ENCODE measurements at places on chromosomes 13 and 19.

DNA sequence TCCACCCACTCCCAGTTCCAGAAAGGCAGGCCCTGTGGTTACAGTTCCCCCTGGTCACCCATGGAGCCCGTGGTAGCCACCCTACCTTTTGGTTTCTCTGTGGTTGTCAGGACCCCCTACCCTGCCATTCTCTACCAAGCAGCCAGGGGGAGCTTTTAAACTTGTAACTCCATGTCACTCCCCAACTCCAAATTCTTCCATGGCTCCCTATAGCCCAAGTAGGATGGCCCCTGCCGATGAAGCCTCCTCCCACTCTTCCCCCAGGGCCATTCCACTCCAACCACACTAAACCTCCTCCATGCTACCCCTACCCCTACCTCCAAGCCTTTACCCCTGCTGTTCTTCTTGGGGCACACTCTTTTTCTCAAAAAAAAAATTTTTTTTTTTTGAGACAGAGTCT is 2.2 kb downstream of the S1PR2 start:
- DNase-seq: no peak

- DNase-seq: no peak
Measured at GRCh38 chr13:29499506-29500165, 95.9 kb downstream of the SLC7A1 start.

DNA sequence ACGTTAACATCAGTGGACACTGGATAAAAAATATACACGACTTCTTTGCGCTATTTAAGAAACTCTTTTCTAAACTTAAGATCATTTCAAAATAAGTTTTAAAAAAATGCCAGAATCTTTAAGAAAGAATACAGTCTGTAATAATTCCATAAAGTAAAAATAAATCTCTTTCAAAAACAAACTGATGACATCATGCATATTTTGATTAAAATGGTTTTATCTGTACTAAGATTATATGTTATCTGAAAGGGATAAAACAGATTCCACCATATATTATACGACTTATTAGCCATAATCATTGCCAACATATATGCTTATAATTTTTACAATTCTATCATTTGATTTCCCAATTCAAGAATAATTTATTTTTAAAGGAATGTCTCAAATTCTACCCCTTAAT is 15.3 kb upstream of the ELF1 start:
- no peak for DNase-seq

DNA sequence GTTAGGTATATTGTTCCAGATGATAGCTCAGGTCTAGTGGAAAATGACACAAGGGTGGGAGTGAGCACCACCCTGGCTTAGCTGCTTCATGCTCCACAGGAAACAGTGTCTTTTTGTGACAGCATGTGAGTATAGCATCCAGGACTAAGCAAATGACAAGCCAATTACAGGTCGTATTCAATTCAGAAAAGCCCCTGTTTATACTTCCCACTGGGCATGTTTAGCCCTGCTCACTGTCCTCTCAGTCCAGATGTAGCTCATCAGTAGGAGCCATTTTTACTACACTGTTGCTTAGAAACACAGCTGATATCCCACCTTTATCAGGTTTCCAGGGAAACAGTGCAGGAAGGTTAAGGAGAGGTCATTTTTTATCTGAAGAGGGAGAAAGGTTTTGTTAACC is 8.0 kb downstream of the ABHD13 start:
- no peak for DNase-seq

DNA sequence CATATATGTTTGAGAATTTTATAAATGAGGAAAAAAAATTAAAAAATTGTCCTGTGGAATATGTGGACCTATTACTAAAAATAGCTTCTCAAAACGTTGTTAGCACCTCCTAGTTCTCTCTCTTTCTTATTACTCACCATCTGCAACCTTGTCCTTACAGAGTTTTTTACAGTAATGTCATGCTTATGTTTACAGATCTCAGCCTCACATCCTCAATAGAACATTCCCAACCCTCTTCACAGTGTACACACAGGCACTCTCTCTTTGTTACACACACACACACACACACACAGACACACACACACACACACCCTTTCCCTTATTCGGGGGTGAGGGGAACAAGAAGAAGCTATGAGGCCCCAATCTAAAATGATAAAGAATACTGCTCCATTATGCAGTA is 197.7 kb downstream of the SLITRK6 start:
- no peak for DNase-seq

DNA sequence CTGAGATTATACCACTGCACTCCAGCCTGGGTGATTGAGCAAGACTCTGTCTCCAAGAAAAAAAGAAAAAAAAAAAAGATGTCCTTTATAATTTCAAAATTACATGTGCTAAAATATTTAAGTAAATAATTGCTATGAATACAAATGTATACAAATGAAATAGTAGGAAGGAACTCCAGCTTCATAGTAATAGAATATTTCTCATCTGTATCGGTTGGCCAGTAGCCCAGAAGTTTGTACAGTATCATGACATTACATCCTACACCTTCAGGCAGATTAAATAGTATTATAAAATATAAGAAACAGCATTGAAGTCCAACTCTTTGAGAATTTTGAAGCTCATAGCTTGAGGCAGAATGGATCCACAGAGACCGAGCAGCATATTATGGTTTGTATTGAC is 36.5 kb upstream of the CLDN10 start:
- DNase-seq: no peak

DNA sequence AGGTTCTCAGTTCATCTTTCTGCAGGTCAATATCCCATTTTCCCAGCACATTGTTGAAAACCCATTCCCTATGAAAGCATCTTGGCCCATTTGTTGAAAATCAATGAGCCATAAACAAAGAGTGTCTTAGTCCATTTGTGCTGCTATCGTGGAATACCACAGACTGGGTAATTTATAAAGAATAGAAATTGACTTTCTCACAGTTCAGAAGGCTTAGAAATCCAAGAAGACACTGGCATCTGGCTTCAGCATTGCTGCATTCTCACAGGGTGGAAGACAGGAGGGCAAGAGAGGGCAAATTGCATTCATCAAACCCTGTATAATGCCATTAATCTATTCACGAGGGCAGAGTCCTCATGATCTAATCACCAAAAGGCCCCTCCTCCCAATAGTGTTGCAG is 34.1 kb downstream of the ZNF823 start:
- DNase-seq: no peak

DNA sequence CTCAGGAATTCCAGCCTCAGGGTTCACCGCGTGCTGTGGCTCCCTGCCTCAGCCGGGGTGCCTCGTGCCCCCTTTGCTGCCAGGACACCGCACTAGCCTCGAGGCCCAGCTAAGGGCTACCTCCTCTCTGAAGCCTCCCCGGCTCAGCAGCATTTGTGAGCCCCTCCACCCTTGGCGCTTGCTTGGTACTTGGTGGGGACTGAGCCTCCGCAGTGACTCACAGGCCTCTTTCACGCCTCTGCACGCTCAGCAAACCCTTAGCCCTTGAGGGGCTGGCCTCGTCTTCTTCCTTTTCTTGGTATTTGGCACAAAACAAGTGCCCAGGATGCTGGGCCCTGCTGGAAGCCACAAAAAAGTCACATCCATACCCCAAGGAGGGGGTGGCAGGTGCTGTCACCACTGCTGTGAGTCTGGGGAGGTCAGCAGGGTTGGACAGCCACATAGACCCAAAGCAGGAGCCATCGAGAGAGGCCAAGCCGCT is 85.4 kb upstream of the TM9SF2 start:
- DNase-seq: no peak

DNA sequence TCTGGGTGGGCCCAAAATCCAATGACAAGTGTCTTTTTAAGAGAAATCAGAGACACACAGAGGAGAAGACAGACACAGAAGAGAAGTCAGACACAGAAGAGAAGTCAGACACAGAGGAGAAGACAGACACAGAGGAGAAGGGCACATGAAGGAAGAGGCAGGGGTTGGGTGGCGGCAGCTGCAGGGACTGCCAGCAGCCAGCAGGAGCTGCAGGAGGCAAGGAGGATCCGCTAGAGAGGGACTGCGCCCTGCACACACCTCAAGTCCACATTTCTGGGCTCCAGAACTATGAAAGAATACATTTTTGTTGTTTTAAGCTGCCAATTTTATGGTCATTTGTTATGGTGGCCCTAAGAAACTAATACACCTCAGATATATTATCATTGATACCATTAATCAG is 140.6 kb downstream of the ZIC5 start:
- DNase-seq: no peak

- no peak for DNase-seq
Measured at GRCh38 chr19:47141695-47142094, 11.1 kb downstream of the SAE1 start.

DNA sequence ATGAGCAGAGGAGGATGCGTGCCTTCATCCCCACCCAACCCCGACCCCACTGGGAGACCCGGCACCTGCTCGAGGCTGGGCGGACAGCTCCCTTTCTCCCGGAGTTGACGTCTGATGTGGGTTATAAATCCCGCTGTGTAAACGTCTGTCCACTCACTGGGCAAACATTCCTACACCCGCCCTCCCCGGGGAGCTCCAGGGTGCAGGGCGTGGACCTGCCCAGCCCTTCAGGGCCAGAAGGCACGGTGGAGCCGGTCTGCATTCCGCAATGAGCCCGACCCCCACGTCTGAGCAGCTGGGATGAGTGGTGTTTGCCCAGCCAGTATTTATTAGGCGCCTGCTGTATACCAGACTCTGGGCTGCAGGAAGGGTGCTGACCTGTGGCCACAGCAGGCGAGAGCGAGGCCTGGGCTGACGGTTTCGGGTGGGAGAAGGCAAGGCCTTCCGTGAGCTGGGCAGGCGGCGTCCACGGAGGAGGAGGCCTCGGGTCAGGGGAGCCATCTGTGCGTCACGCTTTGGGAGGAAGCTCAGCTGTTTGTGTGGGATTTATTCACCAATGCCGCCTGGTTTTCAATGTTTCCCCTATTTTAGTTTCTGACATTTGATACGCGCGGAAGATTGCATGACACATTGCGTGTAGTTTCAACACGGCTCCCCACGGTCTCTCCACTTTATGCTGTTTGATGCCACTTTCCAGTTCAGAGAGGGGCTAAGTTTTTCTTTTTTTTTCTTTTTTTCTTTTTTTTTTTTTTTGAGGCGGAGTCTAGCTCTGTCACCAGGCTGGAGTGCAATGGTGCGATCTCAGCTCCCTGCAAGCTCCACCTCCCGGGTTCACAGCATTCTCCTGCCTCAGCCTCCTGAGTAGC is 2.0 kb downstream of the MISP start:
- no peak for DNase-seq

GRCh38 chr19:45253396-45254027 is 2.4 kb downstream of the MARK4 start:
- no peak for DNase-seq

- no peak for DNase-seq
Measured at GRCh38 chr13:98923641-98924397, 54.0 kb downstream of the DOCK9 start.

DNA sequence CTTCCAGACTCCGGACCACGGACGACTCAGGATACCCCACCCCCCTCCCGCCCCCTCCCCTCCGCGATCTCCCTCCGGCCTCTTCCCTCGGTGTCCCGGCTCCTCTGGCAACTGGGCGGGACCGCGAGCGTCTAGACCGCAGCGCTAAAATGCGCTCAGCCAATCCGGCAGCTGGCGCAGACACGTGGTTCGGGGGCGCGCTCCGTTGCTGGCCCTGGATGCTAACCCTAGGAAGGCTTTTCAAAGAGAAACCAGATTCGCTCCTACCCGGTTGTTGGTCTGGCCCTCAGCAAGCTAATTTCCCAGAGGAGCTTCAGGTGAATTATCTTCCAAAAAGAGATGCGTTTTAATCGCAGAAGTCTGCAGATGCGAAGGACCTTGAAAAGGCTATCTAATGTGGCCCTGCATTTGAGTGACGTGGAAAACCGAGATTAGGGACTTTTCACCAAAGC is at the start of gene DZIP1:
TSS of gene DZIP1 (minus strand) at position 106 of the 452 bp plus-strand sequence. CDS start 2,677 bp downstream, outside the sequence.
- DNase-seq: no peak

DNA sequence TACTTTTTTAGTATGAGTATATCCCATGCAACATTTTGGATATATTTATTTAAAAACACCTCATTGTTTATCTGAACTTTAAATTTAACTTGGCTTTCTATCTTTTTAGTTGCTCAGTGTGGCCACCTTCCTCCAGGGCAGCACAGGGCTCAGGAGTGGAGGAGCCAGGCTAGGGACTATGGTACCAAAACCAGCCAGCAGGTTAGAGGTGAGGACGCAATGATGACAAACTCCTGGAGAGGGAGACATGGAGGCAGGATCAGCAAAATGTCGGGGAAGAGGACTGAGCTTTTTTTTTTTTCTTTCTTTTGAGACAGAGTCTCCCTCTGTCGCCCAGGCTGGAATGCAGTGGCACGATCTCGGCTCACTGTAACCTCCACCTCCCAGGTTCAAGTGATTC is 29.6 kb upstream of the CALM3 start:
- DNase-seq: no peak

DNA sequence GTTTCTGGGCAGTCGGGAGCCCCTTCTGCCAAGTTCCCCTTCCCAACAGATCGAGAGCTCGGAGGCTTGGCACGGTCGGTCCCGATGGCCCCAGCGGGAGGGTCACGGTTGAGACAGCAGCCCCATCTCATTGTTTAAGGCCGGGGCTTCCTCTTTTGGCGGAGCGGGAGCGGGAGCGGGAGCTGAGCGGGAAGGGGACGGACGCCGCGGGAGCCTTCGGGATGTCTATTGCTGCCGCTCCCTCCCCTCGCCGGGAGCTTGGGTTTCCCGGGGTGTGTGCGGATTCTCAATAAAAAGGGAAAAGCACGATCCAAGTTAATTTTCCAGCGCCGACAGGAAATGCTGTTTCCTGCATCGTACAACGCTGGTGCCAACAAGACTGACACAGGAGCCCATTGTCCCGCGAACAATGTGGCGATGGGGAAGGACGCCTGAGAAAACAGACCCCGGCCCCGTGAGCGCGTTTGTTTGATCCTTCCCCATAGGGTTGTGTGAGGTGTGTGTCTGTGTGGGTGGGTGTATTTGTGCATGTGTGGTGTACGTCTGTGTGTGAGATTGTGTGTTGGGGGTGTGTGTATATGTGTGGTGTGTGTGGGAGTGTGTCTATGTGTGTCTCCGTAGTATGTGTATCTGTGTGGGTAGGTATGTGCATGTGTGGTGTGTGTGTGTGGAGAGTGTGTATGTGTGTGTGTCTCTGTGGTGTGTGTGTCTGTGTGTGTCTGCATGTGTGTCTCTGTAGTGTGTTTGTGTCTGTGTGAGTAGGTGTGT is 36.3 kb upstream of the FLT1 start:
- DNase-seq: no peak

GRCh38 chr19:8184274-8184673 is 24.9 kb upstream of the CERS4 start:
- DNase-seq: no peak

- DNase-seq: no peak
Measured at GRCh38 chr19:13693889-13694288, 70.4 kb upstream of the MRI1 start.

GRCh38 chr13:47955836-47956235 is 45.2 kb downstream of the SUCLA2 start:
- DNase-seq: no peak

DNA sequence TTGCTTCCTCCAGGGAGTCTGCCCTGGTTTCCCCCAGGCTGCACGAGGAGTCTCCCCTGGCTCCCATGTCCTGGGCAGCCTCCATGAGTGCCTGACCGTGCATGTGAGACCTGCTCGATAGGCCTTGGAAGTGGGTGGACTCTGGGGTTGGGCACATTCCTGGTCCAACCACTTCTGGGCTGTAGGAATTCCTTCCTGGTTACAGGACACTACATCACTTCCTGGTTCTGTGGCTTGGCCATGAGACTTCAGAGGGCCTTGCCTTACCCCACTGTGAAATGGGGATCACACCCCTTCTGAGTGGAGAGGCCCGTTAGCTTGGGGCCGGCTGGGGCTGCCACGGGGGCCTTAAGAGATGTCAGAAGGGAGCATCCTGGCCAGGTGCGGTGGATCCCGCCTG is 4.0 kb upstream of the ZNF628 start:
- no peak for DNase-seq

- DNase-seq: no peak
Measured at GRCh38 chr13:45156565-45157361, 36.5 kb downstream of the GTF2F2 start.

- no peak for DNase-seq
Measured at GRCh38 chr13:93480553-93481106, 254.0 kb downstream of the GPC6 start.

All from activated T-cell treated with anti-CD3 and anti-CD28 coated beads for 24 hours (primary cell).